WTC11 (cell line): ENCODE measurements at places on chromosomes 1 and 21. TPM values are rescaled to one million over a fixed set of nuclear protein-coding genes. Genes with fewer than 3 reads are reported as not detected.

- H3K4me1 ChIP-seq = peaks cover 9% of the 10 kb centered on the region; the same call in 1 of the 2 replicates
- DNase-seq = no peak
- H3K27ac ChIP-seq = no peak overlapping the region
Observed at GRCh38 chr1:155703216-155703615, 14.3 kb downstream of the DAP3 start.

DNA sequence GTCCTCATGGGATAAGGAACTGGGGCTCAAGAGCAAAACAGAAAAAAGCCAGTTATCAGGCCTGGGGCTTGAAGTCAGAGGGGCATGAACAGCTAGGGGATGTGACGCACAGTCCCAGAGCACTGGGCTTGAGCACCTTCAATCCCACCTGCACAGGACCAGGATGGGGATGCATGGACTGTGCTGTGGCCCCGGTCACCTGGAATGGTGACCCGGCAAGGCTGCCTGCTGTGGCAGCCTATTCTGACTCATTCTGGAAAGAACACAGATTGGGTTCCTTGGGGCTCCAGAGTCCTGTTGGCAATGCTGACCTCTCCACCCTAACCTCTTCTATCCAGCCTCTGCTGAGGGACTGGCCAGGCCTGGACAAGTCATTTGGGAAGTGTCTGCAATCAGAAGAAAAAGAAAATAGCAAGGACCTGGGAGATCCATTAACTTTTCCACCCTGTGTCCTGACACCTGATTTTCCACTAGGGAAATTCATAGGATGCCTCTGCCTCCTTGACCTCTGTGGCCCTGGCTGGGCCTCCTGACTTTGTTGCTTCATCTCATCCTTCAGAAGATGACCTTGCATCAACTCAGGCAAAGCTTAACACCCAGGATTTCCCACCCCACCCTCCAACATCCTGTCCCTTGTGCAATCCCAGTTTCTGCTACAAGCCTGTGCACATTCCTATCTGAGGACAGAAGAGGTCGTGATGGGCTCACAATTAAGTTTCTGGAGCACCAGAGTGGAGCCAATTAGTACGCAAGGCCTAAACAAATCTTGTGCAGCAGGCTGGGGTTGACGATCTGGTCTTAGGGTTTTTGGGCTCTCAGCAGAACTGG lies 17.9 kb upstream of the FMOD start:
- no peak for DNase-seq
- no peaks in the 10 kb centered on the region for H3K36me3 ChIP-seq
- peaks cover 8% of the 10 kb centered on the region for H3K27me3 ChIP-seq

Gene LPAR3
- 26.8 to 33.3 TPM (median 27.6 TPM) in 3 replicates for total RNA-seq

DNA sequence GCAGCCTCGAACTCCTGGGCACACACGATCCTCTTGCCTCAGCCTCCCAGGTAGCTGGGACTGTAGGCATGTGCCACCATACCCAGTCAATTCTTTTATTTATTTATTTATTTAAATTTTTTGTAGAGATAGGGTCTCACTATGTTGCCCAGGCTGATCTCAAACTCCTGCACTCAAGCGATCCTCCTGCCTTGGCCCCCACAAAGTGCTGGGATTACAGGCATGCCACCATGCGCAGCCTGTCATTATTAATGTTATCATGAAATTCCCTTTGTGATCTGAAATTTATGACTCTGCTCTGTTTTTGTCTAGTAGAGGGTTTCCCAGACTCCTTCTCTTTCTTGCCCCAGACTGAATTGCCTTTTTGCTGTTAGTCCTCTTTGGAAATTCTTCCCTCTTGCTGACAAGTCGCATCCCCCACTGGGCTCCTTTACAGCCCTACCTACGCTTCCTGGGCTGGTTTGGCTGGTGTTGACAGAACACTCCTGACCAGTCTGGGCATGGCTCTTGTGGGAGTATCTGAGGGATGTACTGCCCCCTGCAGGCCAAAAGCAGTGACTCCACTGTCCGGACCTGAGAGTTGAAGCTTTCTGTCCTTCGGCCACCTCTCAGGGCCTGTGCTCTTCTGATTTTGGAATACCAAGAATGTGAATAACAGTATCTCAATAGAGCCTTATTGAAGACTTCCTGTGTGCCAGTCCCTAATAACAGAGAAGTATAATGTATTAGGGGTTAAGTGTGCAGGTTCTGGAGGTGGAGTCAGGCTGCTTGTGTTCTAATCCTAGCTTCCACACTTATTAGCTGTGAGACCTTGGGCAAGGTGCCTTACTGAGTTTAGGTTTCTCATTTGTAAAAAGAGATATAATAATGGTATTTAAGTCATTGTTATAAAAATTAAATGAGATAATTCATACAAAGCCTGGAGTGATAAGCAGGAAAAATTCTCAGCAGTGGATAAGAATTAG lies 28.2 kb downstream of the TCEANC2 start:
- no peaks in the 10 kb centered on the region; the same call in 1 of the 2 replicates for H3K27me3 ChIP-seq
- DNase-seq = peak; percentile 93
- peaks cover 8% of the 10 kb centered on the region for H3K4me1 ChIP-seq
- no peak overlapping the region for H3K4me3 ChIP-seq
- no peaks in the 10 kb centered on the region for H3K36me3 ChIP-seq

DNA sequence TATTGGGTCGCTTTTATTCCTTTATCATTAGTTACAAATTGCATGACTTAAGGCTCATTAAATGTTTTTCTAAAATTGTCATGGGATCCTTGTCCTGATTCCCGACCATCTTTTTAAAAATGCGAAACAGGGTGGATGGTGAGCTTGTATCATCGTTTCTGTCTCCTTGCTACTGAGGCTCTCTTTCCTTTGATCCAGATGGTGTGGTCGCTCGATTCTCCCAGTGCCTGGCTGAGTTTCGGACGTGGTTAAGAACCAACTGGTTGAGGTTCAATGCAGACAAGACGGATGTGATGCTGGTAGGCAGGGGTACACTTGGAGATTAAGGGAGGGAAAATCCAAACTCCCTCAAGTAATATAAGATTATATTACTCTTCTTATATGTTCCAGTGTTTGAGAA lies 1.2 kb downstream of the MIER1 start:
- peak overlapping the region; percentile 98 for H3K27ac ChIP-seq
- no peak for DNase-seq
- peaks cover 37% of the 10 kb centered on the region for H3K4me1 ChIP-seq
- peak overlapping the region; percentile 93 for H3K4me3 ChIP-seq

Gene STIL
- 24.0 to 29.7 TPM (median 24.1 TPM) in 3 replicates for total RNA-seq

- H3K36me3 ChIP-seq = peaks cover 2% of the 10 kb centered on the region
- no peak overlapping the region for H3K4me3 ChIP-seq
- no peak for DNase-seq
- H3K27me3 ChIP-seq = no peaks in the 10 kb centered on the region
- H3K27ac ChIP-seq = no peak overlapping the region
Observed at GRCh38 chr1:235102993-235103411, 25.6 kb downstream of the TOMM20 start.

GRCh38 chr1:8980656-8981055 lies 35.0 kb downstream of the CA6 start:
- H3K4me3 ChIP-seq = no peak overlapping the region
- H3K27me3 ChIP-seq = peaks cover 3% of the 10 kb centered on the region; the same call in 1 of the 2 replicates
- no peaks in the 10 kb centered on the region for H3K36me3 ChIP-seq

DNA sequence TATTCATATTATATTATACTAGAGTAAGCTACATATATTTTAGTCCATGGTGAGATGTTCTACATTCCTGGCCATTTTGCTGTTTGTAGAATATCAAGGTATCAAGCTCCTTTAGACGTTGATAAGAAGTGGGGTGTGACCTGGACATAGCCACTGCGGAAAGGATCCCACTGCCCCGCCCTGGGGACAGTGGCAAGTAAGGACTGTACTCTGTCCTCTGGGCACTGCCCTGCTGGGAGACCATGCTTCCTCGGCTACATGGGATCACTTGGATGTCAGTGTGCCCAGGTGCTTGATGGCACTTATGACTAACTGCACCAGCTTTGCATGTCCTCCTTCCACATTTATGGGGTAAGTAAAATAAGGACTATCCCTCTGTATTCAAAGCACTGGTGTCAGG lies 46.3 kb upstream of the NTPCR start:
- peaks cover 22% of the 10 kb centered on the region for H3K4me1 ChIP-seq
- H3K27me3 ChIP-seq = peaks cover 11% of the 10 kb centered on the region
- no peaks in the 10 kb centered on the region for H3K36me3 ChIP-seq
- no peak for DNase-seq
- no peak overlapping the region for H3K27ac ChIP-seq

- no peak for DNase-seq
- no peak overlapping the region for H3K27ac ChIP-seq
- H3K27me3 ChIP-seq = no peaks in the 10 kb centered on the region; the same call in 1 of the 2 replicates
- no peaks in the 10 kb centered on the region for H3K36me3 ChIP-seq
Observed at GRCh38 chr1:110487726-110488125, 31.2 kb downstream of the KCNA10 start.

GRCh38 chr1:93615582-93616150 lies 66.0 kb downstream of the BCAR3 start:
- H3K4me3 ChIP-seq = peak overlapping the region; percentile 24; the same call in 1 of the 2 replicates
- DNase-seq = no peak
- no peaks in the 10 kb centered on the region for H3K36me3 ChIP-seq
- no peaks in the 10 kb centered on the region for H3K27me3 ChIP-seq

DNA sequence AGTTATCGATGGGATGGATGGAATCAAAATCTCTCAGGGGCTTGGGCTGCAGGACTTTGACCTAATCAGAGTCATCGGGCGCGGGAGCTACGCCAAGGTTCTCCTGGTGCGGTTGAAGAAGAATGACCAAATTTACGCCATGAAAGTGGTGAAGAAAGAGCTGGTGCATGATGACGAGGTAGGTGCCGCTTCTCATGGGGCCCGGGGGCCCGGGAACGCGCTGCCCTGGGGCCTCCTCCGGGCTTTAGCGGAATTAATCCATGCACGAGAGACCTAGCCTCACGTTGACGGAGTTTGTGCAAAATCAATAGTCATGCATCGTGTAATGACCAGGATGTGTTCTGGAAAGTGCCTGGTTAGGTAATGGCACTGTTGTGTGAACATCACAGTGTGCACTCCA lies 43.8 kb downstream of the FAAP20 start:
- peaks cover 33% of the 10 kb centered on the region for H3K36me3 ChIP-seq
- H3K4me3 ChIP-seq = no peak overlapping the region
- DNase-seq = no peak
- no peaks in the 10 kb centered on the region for H3K27me3 ChIP-seq
- H3K27ac ChIP-seq = no peak overlapping the region

Gene GBP6
- not detected in 3 replicates for total RNA-seq

- peaks cover 14% of the 10 kb centered on the region for H3K4me1 ChIP-seq
- no peak for DNase-seq
- H3K4me3 ChIP-seq = no peak overlapping the region
Observed at GRCh38 chr1:206568256-206568655, 44.0 kb downstream of the EIF2D start.

DNA sequence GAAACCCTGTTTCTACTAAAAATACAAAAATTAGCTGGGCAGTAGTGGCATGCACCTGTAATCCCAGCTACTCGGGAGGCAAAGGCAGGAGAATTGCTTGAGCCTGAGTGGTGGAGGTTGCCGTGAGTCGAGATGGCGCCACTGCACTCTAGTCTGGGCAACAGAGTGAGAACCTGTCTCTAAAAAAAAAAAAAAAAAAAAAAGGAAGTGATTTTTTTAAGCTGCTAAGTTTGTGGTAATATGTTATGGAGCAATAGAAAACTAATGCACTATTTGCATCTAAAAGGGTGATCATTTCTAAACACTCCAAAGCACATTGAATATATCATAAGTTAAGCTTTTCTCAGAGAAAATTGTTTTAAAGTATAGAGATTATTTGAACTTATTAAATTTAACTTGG lies 244.8 kb upstream of the SPAG17 start:
- no peaks in the 10 kb centered on the region for H3K36me3 ChIP-seq
- no peak overlapping the region for H3K4me3 ChIP-seq
- H3K4me1 ChIP-seq = no peaks in the 10 kb centered on the region
- DNase-seq = no peak
- H3K27ac ChIP-seq = no peak overlapping the region

GRCh38 chr1:211259638-211260126 lies 516 bp downstream of the RCOR3 start:
- no peaks in the 10 kb centered on the region for H3K27me3 ChIP-seq
- H3K36me3 ChIP-seq = peaks cover 19% of the 10 kb centered on the region
- H3K4me1 ChIP-seq = peaks cover 28% of the 10 kb centered on the region
- peak overlapping the region; percentile 76 for H3K4me3 ChIP-seq
- no peak overlapping the region for H3K27ac ChIP-seq
- no peak for DNase-seq
